Endothelial cell of coronary artery (primary cell): ENCODE measurements at places on chromosomes 4 and X. TPM values are rescaled to one million over a fixed set of nuclear protein-coding genes. Genes with fewer than 3 reads are reported as not detected.

The MAGEA9B gene
- not detected in 2 replicates for total RNA-seq

The NUDT9 gene
- 15.7 and 25.1 TPM in 2 replicates for total RNA-seq

The GPRASP1 gene
- total RNA-seq, result 0.99 and 2.2 TPM in 2 replicates

The SERPINA7 gene
- total RNA-seq, result not detected in 2 replicates

The UPF3B gene
- 2.2 and 2.6 TPM in 2 replicates for total RNA-seq

The MSANTD1 gene
- 0.27 and 0.47 TPM in 2 replicates for total RNA-seq

The CPZ gene
- total RNA-seq, result 1.2 TPM in 1 of 2 replicates, not detected in the other

The BMPR1B gene
- total RNA-seq, result under 0.01 and 0.36 TPM in 2 replicates

The CFAP99 gene
- under 0.01 and 0.09 TPM in 2 replicates for total RNA-seq

The HOPX gene
- 0.36 and 3.7 TPM in 2 replicates for total RNA-seq

The PSAPL1 gene
- total RNA-seq, result not detected in 2 replicates

The GEMIN8 gene
- total RNA-seq, result 15.7 and 20.2 TPM in 2 replicates

The RNF212 gene
- 0.09 and 0.63 TPM in 2 replicates for total RNA-seq

The OR13H1 gene
- not detected in 2 replicates for total RNA-seq

The ARSD gene
- total RNA-seq, result 19.7 and 23.6 TPM in 2 replicates

The AGTR2 gene
- not detected in 2 replicates for total RNA-seq

The CDX4 gene
- not detected in 2 replicates for total RNA-seq

The MANBA gene
- total RNA-seq, result 11.3 and 23.1 TPM in 2 replicates

The FAM47A gene
- not detected in 2 replicates for total RNA-seq

The IDH3G gene
- 53.3 and 54.2 TPM in 2 replicates for total RNA-seq

The EXOC1L gene
- not detected in 2 replicates for total RNA-seq

The SFRP2 gene
- not detected in 2 replicates for total RNA-seq

The CFP gene
- 0.56 and 0.81 TPM in 2 replicates for total RNA-seq

The BGN gene
- total RNA-seq, result 16.6 and 71.1 TPM in 2 replicates
